ENCODE measurements at places on chromosomes 3 and 15.

GRCh38 chr15:57320631-57321220 is 55.6 kb upstream of the CGNL1 start:
- DNase-seq, result no peak

DNA sequence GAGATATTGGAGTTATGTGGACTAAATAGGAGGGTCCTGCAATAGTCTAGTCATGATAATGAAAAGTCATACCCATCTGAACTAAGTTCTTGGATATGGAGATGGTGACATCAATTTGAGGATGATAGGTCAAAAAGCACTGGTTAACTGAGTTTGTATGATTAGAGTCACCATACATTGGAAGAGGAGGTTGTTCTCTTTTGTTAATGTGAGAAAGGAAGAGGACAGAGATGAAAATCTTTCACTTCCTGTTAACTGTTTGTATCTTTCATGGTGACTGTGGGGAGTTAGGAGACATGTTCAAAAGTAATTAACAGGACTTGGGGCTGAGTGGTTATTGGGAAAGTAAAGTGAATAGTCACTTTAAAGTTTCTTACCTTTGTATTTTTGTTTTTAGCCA is 11.1 kb downstream of the TMEM62 start:
- DNase-seq, result no peak

DNA sequence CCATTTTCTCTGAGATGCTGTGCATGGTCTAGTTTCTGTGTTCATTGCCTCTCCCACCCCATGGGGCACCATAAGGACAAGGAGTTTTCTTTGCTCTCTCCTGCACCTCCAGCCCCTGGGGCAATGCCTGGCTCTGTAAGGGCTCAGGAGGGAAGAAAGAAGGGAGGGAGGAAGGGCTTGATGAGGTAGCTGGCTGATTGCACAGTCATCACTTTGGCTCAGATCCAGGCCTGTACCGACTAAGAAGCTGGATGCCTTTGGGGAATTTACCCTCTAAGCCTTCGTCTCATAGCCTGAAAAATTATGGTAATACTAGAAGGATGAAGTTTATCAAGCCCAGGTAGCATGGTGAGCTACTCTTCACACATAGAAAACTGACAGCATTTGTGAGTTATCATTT is 382.9 kb downstream of the GABRG3 start:
- DNase-seq, result no peak

GRCh38 chr15:60418096-60418495 is 20.3 kb upstream of the ANXA2 start:
- no peak for DNase-seq

All from SK-N-MC (cell line).